ENCODE measurements at places on chromosomes 1 and 21.

DNA sequence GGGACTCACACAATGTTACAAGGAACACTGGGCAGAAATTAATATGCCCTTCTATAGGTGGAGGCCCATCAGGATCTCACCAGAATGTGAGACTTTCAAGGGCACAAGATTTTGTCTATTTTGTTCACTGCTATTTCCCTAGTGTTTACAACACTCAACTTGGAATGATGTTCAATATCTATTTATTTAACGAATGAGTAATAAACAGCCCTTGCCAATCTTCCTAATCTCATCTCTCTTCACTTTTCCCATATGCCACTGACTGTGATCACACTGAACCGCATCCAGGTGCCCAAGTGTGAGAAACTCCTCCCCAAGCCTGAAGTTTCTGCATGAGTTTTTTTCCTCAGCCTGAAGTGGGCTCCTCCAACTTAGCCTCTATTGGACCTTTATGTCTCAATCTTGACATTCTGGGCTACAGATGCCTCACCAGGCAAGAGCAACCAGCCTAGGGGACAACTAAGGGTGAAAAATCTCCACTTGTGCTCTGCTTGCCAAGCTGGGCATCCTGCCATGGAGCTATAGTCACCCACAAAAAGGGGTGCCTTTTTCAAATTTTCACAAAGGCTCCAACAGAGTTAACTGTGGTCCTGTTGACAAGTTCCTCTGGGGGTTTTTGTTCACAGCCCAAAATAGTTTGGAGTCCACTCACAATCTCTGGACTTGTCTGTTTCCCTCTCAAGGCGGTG lies 105.6 kb downstream of the PLPP3 start:
- no peak for DNase-seq

- no peak for DNase-seq
Observed at GRCh38 chr1:47783638-47784496, 213.3 kb downstream of the TRABD2B start.

- no peak for DNase-seq
Observed at GRCh38 chr1:181016563-181016962, 6.1 kb downstream of the STX6 start.

- DNase-seq = no peak
Observed at GRCh38 chr21:44571296-44571695, 2.2 kb upstream of the KRTAP10-4 start.

DNA sequence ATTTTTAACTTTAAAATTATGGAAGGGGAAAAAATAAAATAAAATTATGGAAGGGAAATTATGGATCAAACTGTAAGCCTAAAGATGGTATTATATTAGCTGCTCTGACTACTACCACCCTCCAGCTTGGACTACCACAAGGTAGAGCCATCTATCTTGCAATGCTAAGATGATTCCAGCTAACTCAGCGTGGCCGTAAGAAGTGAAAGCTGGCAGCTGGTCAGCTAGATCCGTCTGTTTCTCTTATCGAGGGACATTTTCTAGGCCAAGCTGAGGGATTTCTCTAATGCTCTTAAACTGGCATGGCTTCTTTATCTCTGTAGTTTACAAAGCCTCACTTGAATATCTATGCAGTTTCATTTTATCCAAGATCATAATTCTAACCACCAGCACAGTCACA lies 31.5 kb downstream of the LYST start:
- DNase-seq = no peak

GRCh38 chr1:33374336-33375105 lies 53.6 kb upstream of the A3GALT2 start:
- no peak for DNase-seq

GRCh38 chr1:159983681-159984080 lies 29.6 kb upstream of the SLAMF9 start:
- DNase-seq = no peak

- no peak for DNase-seq
Observed at GRCh38 chr1:198360208-198360729, 180.2 kb downstream of the ATP6V1G3 start.

DNA sequence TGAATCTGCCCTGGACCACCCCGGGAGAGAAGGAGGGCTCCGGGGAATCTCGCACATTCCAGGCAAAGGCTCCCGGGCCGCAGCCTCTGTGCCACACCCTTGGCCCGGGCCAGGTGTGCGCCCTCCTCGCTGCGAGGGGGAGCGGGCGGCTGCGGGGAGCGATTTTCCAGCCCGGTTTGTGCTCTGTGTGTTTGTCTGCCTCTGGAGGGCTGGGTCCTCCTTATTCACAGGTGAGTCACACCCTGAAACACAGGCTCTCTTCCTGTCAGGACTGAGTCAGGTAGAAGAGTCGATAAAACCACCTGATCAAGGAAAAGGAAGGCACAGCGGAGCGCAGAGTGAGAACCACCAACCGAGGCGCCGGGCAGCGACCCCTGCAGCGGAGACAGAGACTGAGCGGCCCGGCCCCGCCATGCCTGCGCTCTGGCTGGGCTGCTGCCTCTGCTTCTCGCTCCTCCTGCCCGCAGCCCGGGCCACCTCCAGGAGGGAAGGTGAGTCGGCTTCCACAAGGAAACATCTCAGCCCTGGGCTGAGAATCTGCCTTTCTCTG lies at the start of gene LAMC2:
LAMC2 (plus strand) TSS at position 324 of the 550 bp plus-strand sequence; CDS start at position 413, 89 bp downstream.
- no peak for DNase-seq
